ENCODE measurements at places on chromosomes 1 and 21.

GRCh38 chr1:109704173-109704572, 7.9 kb upstream of the GSTM5 start:
- DNase-seq, result no peak

DNA sequence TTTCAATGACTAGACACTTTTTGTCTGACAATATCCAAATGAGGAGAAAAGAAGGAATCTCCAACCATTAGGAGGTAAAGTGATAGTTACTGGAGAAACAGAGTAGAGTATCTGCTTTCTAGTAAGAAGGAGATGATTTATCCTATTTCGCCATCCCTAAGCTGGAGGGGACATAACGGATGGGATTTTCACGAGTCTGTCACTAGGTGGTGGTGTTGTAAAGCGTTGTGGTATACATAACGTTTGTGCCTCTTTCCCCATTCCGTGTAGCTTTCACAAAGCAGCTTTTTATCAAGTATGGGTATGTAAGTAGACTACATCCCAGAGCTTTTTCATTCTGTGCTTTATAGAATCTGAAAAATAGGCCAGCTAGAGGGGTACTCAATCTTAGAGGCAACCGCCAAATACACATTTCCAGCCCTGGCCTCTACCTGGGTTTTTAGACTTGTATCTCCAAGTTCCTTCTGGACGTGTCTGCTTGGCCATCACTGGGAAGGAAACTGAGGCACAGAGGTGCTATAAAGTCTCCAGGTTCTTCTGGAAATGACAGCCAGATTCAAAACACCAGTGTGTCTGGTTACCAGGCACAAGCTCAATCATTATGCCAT, 33.3 kb upstream of the FAM3B start:
- DNase-seq, result no peak

DNA sequence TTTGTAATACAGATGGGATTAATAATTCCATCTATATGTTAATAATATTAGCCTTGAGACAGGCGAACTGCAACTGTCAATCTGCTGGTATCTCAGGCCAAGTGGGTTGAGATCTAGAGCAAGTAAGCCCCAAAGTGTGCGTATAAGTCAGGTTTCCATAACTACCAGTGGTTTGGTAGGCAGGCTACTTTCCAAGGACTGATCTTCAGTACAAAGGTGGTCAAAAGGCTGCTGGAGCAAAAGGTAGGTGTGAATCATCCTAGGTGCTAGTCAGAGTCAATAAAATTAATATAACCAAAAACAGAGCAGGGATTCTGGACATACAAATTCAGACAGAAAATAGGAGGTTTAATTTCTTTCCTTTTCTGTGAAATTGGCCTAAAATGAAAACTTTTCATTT, 328.0 kb downstream of the TGFB2 start:
- no peak for DNase-seq

DNA sequence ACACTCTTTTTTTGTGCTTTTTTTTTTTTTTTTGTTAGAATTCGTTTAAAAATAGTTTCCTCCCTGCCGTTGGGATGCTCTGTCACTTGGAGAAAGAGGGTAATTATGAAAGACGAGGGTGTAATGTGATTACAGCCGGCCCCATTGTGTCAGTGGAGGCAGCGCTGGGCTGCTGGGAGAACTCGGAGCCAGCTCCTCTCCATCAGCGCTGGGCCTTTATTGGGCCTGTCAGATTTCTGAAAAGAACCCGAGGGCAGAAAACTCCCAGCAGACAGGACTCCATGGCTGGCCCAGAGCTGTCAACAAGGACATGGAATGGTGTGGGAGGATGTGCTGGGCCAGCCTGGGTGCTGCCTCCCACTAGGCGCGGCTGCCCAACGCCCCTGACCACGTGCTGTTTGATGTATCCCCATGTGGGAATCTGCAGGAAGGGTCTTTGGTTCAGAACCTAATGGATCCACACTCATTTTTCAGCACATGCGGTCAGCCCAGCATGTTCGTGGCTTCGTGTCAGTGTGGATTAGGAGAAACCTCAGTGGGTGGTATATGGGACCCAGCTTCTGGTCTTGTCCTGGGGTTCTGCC, 222.6 kb upstream of the KIAA0040 start:
- no peak for DNase-seq

DNA sequence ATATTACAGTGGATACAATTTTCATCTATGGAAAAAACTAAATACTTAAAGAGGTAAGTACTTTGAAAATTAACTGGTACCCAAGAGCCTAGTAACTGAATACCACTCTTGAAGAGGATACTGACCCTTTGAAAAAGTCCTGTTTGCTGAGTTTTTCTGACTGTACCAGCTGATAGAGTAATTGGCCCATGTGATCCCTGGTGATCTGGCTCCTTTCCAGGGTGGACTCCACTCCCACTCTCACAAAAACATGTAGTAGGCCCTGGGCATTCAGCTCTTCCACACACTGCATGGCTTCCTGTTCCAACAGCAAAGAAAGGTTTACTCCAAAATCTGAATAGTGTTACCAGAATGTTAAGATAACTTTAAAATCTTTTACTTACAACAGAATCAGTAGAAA, 53.6 kb upstream of the HP1BP3 start:
- DNase-seq, result no peak

DNA sequence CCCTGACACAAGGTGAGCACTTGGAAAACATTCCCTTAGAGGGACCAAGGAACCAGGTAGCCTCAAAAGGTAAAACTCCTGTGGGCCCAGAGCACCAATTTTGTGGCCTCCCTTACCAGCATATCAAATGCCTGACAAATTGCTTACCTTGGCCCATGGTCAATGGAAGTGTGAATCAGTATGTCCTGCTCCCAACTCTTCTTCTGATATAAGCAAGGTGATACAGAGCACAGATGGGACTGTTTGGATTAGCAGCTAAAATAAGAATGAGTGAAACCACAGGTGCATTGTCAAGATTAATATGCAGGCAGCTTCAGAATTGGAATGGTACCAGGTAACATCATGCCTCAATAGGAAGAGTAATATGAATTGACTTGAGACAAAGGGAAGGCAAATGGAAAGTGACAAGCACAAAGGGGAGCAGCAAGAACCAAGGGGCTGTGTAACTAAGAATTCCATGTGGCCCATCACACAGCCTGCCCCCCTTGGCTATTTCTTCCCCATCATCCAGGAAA, 156.8 kb upstream of the KCND3 start:
- no peak for DNase-seq
